ENCODE measurements at places on chromosomes 7 and 10. TPM values are rescaled to one million over a fixed set of nuclear protein-coding genes. Genes with fewer than 3 reads are reported as not detected.

DNA sequence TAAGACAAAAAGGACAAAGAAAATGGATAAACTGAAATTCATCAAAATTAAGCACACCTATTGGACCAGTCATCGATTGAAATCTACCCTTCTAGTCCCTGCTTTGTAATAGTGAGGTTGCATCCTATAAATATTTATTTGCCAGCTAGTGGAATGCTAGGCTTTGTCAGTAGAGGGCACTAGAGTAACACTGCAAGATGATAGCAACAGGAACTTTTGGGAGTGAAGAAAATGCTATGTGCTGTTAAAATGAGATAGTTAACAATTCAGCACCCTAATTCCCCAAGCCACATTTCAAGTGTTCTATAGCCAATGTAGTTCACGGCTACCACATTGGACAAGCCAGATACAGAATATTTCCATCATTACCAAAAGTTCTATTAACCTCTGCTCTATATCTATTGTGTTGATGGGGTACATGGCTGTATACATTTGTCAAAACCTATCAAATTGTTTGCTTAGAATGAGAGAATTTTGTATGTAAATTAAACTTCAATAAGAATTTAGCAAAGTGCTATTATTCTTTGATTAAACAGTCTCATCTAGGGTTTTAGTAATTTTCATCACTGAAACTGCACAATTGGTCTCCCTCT, 69.8 kb downstream of the LSMEM1 start:
- DNase-seq, result no peak

The SOSTDC1 gene
- not detected for total RNA-seq

The DGKI gene
- 3.5 TPM for total RNA-seq

- no peak for DNase-seq
Measured at GRCh38 chr7:46080595-46081159, 159.6 kb upstream of the IGFBP3 start.

- DNase-seq, result no peak
Measured at GRCh38 chr10:86258499-86258898, 108.1 kb downstream of the GRID1 start.

The OPN1SW gene
- total RNA-seq, result not detected

Data from kidney epithelial cell (primary cell).